ENCODE measurements at places on chromosomes 5 and 9.

GRCh38 chr5:160521392-160521663 is 99.7 kb downstream of the PTTG1 start:
- DNase-seq: no peak

DNA sequence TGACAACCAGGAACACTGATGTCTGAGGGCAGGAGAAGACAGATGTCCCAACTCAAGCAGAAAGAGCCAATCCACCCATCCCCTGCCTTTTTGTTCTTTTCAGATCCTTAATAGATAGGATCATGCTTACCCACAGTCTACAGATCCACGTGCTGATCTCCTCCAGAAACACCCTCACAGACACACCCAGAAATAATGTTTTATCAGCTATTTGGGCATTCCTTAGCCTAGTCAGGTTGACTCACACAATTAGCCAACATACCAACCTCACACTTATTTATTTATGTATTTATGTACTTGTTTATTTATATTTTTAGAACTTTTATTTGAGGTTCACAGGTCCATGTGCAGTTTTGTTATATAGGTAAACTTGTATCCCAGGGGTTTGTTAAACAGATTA is 151.5 kb upstream of the IL12B start:
- DNase-seq: no peak

- no peak for DNase-seq
These were observed 30.7 kb upstream of the SMC5 start for GRCh38 chr9:70228118-70228517.

GRCh38 chr9:90505695-90506094 is 136.9 kb downstream of the DIRAS2 start:
- no peak for DNase-seq

- DNase-seq: no peak
These were observed 71.3 kb downstream of the PPARGC1B start for GRCh38 chr5:149801307-149801990.

GRCh38 chr5:149550268-149550583 is 1.0 kb downstream of the CSNK1A1 start:
- no peak for DNase-seq

GRCh38 chr5:51599587-51599986 is 216.3 kb downstream of the ISL1 start:
- no peak for DNase-seq

DNA sequence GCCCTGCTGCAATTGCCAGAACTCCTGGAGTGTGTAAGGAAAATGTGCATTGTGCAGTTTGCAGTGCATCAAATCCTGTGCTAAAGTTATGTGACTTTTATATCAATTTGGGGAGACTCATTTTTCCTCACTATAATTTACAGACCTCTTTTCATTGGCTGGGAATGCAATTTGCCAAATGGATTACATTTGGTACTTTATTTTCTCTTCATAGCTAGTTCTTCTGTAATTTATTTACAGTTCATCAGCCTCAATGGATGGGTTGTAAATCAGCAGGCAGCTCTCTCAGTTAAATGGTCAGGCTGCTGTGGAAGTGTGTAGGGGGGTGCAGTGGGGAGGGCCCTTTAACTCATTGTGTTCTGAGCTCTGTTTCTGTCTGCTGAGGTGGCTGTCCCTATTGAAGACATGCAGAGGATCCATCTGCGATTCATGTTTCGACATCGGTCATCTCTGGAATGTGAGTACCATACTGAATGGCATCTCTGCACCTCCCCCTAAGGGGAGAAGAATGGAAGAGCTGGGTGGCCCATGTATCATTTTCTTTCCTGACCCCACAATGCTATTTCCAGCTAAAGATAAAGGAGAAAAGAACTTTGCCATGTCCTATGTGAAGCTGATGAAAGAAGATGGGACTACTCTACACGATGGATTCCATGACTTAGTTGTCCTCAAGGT is 74.6 kb downstream of the DOCK2 start:
- DNase-seq: no peak

DNA sequence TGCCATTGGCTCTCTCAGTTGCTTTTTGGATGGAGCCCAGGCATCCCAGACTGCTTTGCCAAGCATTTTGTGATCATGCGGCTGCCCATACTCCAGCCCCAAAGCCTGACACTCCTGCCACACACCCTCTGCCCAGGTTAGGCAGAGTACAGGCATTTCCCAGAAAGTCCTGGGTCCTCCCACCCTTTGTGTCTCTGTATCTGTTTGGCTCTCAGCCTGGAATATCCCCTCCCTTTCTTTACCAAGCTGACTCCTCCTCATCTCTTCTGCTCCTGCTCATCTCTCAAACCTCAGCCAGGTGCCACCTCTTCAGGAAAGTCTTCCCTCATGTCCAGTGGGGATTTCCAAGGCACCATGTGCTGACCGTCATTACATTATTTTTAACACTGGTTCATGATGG is 14.3 kb upstream of the SH3RF2 start:
- DNase-seq: no peak

GRCh38 chr5:72949481-72949880 is 6.4 kb upstream of the FCHO2 start:
- DNase-seq: no peak

DNA sequence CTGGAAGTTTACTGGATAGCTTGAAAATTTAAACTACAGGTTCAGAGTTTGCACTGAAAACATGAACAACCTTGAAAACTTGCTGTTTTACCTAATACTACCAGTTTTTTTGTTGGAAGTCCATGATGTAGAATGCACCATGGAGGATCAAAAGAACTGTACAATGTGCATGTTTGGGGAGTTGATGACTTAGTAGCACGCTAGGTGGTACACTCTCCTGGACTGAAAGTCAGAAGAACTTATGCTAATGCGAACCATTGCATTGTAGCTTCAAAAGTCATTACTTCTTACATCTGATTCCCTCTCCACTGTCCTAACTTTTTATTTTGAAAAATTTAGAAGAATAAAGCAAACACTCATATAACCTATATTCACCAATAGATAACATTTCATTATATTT is 211.0 kb downstream of the OSTF1 start:
- no peak for DNase-seq

DNA sequence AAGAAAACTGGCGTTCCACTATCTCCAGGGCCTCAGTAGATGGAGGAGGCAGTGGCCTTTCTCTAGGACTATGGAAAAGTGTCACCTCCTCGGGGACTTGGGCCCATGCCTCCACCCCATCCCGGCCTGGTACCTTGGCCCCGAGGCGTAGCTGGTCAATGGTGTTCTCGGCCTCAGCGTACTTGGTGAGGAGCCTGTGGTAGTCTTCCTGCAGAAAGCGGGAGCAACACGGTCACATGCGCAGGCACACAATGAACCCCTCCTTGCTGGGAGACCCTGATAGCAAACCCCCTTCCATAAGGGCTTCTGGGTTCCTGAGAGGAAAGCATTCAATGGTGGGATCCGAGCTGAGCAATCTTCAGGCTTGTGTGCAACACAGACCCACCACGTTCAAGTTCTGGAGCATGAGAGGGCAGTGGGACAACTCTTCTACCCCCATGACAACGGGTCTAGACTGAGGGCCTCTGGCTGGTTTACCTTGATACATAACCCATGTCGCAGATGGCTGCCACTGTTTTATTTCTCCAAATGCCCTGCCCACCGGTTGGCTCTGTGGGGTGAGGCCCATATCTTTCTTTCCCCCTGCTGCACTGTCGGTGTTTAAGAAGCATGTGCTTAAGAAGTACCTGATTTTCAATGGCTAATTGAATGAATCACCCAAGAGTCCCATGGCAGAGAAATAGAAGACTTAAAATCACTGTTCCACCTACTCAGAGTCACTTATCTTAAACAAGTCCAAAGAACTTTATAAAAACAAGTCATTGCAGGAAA is 13.6 kb downstream of the AKNA start:
- no peak for DNase-seq

GRCh38 chr9:101739311-101739710 is 864 bp upstream of the GRIN3A start:
- DNase-seq: no peak

GRCh38 chr5:180673371-180674089 is 24.1 kb upstream of the FLT4 start:
- DNase-seq: no peak

DNA sequence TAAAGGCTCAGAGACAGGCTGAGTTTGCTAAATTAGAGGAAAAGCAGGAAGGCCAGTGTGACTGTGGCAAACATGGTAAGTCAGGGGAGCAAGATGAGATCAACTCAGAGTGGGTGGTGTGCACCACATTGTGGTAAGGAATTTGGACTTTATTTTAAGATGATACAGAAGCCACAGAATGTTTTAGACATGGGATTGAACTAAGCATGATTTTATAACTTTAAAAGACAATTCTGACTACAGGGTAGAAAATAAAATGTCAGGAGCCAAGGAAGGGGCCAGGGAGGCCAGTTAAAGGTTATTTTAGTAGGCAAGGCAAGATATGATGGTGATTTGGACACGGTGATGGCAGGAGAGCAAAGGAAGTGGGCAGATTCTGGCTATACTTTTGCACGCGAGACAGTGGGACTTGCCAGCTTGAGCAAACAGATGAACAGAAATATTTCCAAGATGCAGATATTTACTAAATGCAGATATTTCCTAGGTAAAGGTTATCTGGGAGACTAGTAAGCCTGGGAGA is 53.9 kb downstream of the TSSK1B start:
- DNase-seq: no peak

DNA sequence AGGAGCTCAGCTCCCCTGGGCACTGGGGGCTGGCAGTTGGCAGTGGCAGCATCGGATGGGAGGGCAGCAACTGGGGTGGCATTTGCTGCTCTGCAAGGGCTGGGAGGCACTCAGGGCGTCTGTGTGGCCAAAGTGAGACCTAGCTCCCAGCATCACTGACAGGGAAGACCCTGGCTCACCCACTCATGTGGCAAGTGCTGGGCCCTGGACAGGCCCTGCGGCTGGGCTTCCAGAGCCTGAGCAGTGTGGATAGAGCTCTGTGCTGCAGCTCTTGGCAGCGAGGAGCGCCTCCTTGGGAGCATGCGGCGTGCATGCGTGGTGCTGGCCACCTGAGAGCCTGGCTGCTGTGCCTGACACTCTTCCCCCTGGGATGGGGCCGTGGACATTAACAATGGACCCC is 10.2 kb downstream of the CEP72 start:
- DNase-seq: no peak

- DNase-seq: no peak
These were observed 636 bp upstream of the PWWP2A start for GRCh38 chr5:160119905-160120266.

- no peak for DNase-seq
These were observed 306.7 kb downstream of the PDE4D start for GRCh38 chr5:59586841-59587240.

GRCh38 chr5:155827949-155828348 is 499.0 kb upstream of the SGCD start:
- DNase-seq: no peak

DNA sequence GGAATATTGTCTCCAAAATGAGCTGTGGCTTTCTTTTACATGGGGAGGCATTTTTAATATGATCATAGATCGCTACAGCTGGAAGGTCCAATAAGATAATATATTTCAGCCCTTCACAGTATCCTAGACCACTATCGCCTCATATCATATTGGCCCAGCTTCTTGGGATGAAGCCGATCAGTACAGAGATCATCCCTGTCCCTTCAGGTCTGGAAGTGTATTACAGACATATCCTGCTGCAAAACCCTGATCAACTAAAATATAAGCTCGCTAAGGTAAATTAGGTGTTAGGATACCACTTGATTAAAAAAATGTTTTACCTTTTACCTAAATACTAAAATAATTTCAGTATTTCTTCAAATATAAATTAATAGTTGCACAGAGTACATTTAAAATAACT is 41.7 kb downstream of the JAKMIP2 start:
- no peak for DNase-seq

GRCh38 chr5:156682971-156683370 is 167.1 kb upstream of the PPP1R2B start:
- no peak for DNase-seq

DNA sequence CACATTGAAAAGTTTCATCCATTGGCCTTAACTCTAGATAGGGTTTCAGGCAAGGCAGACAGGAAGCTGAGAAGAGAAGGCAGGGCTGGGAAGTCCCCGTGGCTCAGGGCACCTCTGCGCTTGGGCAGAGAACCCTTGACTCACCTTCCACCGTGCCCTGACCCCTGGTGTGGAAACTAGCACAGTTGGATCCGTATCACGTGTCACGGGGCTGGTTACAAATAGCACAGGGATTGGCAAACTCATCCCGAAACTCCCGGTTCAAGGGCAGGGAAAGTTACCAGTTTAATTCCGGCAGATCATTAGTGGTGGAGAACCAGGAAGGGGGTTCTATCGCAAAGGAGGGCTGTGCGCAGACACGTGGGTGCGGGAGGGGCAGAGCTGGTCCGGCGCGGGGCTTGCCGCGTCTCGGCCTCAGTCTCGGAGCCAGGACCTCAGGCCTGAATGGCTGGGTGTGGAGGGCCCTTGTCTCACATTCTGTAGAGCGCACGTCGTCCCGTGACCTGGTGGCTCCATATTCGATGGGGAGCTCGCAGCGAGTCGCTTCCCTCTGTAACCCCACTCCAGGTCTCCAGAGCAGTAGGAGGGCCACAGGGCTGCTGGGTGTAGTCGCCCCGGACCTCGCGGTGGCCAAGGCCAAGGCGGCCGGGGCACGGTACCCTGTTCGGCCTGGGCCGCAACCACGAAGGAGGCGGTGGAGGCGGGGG is 771 bp upstream of the TMEM171 start:
- DNase-seq: no peak

- no peak for DNase-seq
These were observed 34.9 kb upstream of the FAM120AOS start for GRCh38 chr9:93488244-93488643.

DNA sequence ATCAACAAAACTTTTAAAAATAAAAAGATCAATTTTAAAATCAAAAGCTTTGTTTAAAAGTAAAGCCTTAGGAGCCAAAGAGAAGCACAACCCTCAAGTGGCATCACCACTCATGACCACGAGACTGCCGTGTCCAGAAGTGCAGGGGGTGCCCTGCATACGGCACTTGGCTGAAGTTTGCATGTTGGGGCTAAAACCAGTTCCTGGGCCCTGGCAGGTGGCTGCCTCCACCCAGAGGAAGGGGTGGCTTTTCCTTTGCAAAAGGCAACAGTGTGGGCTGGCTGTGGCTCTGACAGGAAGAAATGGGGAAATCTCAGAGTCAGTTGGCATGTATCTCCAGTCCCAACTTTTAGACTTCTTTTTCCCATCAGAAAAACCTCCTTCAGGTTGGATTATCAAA is 15.3 kb downstream of the TRMO start:
- DNase-seq: no peak

GRCh38 chr9:111805830-111806241 is 11.1 kb upstream of the SHOC1 start:
- DNase-seq: no peak

DNA sequence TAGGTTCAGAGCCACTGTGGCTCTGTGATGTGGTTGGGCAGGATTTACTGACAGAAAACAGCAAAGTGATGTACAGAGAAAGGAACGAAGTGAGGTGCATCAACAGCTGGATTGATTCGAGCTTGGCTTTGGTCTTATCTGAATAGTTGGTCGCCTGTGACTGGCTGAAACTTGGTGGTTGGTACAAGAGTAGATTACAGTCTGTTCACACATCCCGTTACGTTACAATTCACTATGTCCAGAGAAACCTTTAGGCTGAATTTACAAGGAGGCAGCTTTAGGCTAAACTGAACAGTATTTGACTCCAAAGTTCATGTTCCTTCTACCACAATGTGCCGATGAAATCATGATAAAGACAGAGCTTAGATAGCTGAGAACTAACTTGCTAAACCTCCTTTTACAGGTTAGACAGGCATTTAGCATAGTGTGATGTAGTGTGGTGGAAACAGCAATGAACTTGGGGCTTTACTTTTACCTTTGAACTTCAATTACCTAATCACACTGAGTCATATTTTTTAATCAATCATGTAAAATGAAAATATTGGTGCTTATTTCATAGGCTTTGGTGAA is 210.2 kb upstream of the PUM3 start:
- no peak for DNase-seq

Measured in GM19239 (cell line).